Fibroblast of skin of abdomen (primary cell): ENCODE measurements at places on chromosomes 16 and 17.

DNA sequence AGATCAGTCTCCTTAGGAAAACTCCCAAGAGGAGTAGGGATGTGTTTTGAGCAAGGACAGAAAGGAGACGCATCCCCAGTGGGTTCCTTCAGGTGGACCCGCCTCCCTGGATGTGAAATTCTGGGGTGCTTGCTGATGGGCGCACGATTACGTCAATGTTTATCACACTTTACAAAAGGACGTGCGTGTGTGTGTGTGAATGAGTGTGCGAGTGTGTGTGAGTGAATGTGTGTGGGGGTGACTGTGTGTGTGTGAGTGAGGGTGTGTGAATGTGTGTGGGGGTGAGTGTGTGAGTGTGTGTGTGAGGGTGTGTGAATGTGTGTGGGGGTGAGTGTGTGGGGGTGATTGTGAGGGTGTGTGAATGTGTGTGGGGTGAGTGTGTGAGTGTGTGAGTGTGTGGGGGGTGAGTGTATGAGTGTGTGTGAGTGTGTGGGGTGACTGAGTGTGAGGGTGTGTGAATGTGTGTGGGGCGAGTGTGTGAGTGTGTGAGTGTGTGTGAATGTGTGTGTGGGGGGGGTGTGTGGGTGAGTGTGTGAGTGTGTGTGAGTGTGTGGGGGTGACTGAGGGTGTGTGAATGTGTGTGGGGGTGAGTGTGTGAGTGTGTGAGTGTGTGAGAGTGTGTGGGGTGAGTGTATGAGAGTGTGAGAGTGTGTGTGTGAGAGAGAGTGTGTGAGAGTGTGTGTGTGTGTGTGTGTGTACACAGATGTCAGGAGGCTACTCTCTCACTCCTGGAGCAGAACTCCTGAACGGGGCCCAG is 4.1 kb upstream of the TRARG1 start:
- no peak for DNase-seq

GRCh38 chr17:45240905-45241327 is 19.2 kb downstream of the FMNL1 start:
- no peak for DNase-seq

- peak; percentile 31 for DNase-seq
Observed at GRCh38 chr17:8836821-8837562, 30.5 kb downstream of the PIK3R6 start.

GRCh38 chr16:79929260-79929965 is 328.9 kb upstream of the MAF start:
- no peak for DNase-seq

DNA sequence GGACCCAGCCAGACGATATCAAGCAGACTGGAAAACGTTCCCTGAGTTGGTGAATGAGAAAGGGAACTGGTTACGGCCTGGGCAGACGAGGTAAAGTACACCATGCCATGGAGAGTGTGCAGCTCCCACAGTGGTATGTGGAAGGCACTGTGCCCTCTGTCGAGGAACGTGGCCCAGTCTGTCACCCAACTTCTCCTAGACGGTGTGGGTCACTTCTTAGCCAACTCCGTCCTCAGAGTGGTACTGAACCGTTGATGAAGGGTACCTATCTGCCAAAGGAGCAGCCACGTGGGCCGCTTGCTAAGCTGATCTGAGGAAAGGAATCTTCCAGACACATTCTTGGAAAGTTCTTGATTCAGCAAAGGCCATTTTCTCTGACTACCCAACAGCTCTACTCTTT is 56.0 kb upstream of the AXIN2 start:
- DNase-seq = no peak

DNA sequence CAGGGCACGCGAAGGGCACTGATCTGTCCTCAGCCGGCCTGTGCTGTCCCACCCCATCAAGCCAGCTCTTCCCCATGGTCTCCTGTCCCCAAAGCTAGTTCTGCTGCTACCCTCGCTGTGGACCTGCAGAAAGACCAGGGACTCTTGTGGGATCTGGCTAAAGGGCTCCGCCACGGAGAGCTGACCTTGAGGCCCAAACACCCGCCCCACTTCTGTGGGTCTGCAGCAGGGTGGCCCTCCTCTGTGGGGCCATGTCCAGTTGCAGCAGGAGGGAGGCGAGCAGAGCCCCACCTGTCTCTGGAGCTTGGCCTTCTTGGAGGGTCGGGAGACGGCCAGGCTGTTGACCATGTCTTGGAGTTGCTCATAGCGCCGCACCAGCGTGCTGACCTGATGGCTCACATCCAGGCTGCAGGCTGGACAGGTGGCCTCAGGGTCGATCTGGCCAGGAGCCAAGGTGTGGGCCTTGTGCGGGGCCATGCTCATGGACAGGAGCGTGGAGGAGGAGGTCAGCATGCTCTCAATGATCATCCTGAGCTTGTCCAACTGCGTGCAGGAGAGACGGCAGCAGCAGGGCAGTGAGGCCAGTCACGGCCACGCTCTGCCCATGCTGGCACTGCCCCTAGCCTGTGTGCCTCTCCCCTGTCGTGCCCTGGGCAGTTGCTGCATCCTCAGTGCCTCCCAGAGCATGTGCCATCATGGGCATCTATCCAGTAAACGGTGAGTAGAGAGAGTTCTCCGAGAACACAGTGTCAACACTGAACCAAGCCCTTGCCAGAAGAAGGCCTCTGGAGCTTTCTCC is 16.6 kb downstream of the UBALD2 start:
- no peak for DNase-seq

- DNase-seq = peak; percentile 21
Observed at GRCh38 chr16:2371421-2371820, 30.9 kb upstream of the ABCA3 start.

DNA sequence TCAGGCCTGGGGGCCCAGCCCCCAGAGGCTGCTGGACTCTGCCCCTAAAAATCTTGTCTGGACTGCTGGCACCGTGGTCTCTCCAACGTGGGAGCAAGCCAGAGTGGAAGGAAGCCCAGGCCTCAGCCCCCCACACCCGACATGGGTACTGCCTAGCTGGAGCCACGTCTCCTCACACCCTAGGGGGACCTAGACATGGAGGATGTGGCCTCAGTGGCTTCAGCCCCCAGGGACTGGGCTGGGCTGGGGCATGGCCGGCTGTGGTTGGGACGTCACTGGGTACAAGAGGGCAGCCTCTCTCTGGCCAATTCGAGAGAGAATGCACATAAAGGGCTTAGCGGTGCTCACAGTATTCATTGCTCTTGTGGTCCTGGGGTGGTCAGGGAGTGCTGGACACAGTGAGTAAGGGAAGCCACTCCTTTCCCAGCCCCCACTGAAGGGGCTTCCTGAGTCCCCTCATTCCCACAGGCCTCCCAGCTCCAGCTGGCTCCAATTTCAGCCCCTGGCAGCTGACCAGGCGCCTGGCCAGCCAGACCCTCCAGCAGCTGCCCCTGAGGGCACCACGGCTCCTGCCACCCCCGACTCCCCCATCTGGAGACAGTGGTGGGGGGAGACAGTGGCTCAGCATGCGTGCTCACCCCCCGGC is 1.1 kb downstream of the CDH15 start:
- no peak for DNase-seq

DNA sequence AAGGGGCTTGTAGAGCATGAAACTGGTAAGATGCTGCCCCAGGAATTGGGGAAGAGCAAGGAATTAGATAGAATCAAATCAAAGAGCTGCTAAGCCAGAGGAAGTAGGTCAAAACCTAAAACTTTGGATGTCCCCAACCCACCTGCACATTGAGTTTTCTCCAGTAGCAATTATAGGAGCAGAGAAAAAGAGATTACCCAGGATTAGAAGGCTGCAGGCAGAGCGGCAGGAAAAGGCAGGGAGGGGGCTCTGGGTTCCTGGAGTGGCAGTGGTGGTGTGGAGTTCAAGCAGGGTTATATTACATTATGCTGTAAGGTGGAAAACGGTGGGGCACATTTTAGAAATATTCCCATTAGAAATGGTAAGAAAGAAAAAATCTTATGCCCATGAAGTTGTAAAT is 68.3 kb downstream of the KSR1 start:
- no peak for DNase-seq
